Tongue (tissue), 3 donors: ENCODE measurements at places on chromosomes 2 and 18. TPM values are rescaled to one million over a fixed set of nuclear protein-coding genes. Genes with fewer than 3 reads are reported as not detected.
A peak's percentile ranks its signal among the peaks of the same experiment; 100 is the strongest.

Gene RGPD4
- not detected for total RNA-seq

Gene KCNJ3
- 1.6 TPM for total RNA-seq

Gene RAB17
- total RNA-seq, result 1.0 TPM

Gene PJVK
- total RNA-seq, result 2.8 TPM

Gene ANKRD62
- 0.10 TPM for total RNA-seq

Gene GPR45
- total RNA-seq, result not detected

Gene IGFBP2
- total RNA-seq, result 336 TPM

Gene CACNB4
- 13.7 TPM for total RNA-seq

Gene C1GALT1C1L
- total RNA-seq, result not detected

Gene RGPD3
- 1.1 TPM for total RNA-seq

Gene TIA1
- total RNA-seq, result 255 TPM

Gene C2orf66
- not detected for total RNA-seq

Gene AMER3
- total RNA-seq, result not detected

- DNase-seq, result no peak
Measured at GRCh38 chr2:177603181-177603580, 210.6 kb downstream of the AGPS start.

GRCh38 chr2:236536727-236537398, 32.8 kb upstream of the ACKR3 start:
- no peak for DNase-seq

GRCh38 chr2:113818382-113818951, 62.0 kb upstream of the SLC35F5 start:
- DNase-seq, result peak; percentile 26

- DNase-seq, result peak; percentile 43
Measured at GRCh38 chr2:163469561-163469962, 266.2 kb downstream of the FIGN start.

DNA sequence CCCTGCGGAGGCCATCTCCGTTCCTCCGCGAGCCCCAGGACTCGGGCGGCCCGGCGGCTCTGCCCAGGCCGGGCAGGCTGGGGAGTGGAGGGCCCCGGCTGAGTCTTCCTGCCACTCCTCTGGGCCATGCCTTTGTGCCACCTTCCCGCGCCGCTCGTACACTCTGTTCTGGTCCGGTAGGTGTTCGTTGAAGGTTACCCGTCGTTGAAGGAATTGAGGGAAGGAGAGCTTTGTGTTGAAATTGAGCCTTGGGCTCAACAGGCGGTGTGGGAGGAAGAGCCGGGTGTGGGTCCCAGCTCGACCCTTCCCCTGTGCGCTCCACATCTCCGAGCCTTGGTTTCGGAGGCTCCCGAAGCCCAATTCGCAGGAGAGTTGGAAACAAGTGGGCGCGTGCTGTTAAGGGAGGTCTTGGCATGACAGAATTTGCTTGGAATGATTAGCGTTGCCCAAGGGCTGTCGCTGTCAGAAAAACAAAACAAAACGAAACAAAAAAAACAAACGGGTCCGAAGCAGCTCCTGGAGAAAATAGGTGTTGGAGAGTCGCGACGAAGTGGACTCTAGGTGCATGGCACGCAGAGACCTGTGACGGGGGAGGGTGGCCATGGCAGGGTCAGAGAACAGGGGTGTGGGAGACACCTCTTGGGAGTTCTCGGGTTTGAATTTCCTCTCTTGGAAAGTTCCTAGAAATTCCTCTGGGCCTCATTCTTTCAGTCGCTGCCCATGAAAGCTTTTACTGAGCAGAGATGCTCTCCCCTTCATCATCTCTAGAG, 1.2 kb upstream of the MZT2A start:
- DNase-seq, result peak; percentile 11

DNA sequence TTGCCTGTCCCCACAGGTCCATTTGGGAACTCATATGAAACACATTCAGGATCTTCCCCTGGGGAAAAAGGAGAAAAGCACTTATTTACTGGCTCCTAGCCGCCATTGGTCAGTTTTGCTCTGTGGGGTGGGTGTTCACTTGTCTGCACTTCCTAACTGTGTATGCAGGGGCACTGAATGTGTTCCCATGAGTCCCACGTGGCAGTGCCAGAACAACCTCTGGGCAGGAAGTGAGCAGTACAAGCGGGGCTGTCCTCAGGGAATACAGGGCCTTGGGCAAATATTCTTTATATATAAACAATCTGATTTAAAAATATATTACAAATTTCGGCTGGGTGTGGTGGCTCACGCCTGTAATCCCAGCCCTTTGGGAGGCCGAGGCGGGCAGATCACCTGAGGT, 21.8 kb upstream of the CTIF start:
- DNase-seq, result no peak

- no peak for DNase-seq
Measured at GRCh38 chr2:230861552-230862255, 3.0 kb upstream of the ITM2C start.

GRCh38 chr2:118249531-118249930, 161.3 kb downstream of the INSIG2 start:
- no peak for DNase-seq

DNA sequence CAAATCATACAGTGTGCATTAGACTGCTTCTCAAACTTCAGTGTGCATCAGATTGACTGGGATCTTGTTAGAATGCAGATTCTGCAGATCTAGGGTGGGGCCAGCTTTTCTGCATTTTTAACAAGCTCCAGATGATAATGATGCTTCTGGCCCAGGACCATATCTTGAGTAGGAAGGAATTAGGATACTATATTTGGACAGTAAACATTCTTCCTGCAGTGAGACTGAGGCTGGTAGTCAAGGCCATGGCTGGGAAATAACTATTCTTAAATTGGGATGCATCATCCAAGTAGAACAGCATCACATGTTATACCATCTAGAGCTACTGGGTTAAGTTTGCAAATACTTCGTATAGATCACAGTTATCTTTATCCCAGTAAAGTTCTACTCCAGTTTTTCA, 28.4 kb upstream of the ARMC9 start:
- DNase-seq, result peak; percentile 25

DNA sequence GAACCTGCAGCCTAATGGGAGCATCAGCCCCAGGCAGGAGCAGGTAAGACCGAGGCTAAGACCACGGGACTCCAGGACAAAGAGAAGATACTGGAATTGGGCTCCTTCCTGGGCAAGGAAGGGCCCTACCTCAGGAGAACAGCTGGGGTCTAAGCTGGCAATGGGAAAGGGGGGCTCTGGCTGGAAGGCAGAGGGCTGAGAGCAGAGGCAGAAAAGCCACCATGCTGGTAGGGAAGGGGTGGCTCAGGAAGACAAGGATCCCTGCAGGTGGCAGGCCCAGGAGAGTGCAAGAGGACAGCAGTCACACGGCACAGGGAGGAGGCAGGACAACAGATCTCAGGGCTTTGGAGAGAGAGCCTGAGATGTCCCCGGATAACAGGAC, 203.5 kb downstream of the NDUFA10 start:
- DNase-seq, result no peak

GRCh38 chr2:43276962-43277391, 50.6 kb upstream of the ZFP36L2 start:
- DNase-seq, result peak; percentile 85

GRCh38 chr2:168373468-168373867, 82.6 kb upstream of the CERS6 start:
- DNase-seq, result no peak

- peak; percentile 68 for DNase-seq
Measured at GRCh38 chr18:46488471-46489213, 168.4 kb downstream of the LOXHD1 start.

GRCh38 chr18:66872277-66872676, 268.4 kb upstream of the CDH19 start:
- DNase-seq, result peak; percentile 33

- DNase-seq, result no peak
Measured at GRCh38 chr2:36245651-36246050, 109.9 kb upstream of the CRIM1 start.

GRCh38 chr18:711310-711656, 1.1 kb downstream of the ENOSF1 start:
- no peak for DNase-seq

DNA sequence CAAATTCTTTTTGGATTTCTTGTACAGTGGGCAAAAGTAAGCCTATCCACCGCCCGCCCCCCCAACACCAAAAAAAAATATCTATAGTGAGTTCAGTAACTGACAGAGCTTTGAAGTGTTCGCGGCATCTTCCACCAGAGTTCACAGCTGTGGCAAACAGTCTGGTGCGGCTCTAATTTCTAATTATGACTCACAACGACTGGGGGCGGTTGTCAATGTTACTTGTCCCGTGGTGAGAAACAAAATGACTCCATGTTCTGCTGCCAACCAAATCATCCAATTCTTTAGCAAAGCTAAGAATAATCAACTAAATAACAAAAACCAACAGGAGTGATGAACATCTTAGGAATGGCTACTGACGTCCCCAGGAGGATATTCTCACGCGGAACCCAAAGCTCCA, 392.5 kb upstream of the SALL3 start:
- DNase-seq, result peak; percentile 50

- DNase-seq, result no peak
Measured at GRCh38 chr2:190674966-190675650, 26.2 kb downstream of the NAB1 start.

DNA sequence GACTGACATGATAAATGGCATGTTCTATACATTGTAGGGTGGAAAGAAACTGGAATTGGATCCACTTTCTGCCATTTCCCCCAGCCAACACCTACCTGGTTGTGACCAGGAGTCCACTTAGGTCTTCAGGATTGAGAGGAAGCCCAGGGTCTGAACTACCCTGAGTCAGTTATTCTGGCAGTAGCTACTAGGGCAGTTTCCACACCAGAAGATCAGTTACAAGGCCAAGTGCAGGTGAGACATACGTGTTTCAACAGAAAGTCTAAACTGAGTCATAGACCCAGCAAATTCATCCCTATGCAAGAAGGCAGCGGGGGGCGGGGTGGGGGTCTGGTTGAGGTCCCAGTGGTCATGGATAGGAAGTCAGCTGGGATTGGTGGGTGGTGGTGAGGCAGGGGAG, 21.9 kb downstream of the ANTXR1 start:
- DNase-seq, result no peak

GRCh38 chr2:166240387-166241313, 112.8 kb upstream of the SCN1A start:
- no peak for DNase-seq

DNA sequence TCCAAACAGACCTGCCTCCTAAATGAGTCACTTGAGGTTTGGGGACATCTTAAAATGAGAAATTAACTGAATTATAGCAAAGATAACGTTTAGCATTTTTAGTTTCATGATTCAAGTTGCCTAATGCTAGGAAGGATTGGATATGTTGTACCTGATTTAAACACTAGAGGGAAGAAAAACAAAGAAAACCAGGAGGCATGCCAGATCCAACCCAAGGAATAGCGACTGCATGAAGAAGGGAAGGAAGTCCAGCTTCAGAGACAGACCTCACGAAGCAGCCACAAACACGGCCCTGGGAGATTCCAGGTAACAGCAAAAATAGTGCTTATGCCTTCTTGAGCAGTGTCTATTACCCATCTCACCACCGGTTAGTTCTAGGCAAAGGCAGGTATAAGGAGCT, 499.9 kb upstream of the SPHKAP start:
- DNase-seq, result peak; percentile 68

GRCh38 chr2:225276207-225276606, 123.3 kb upstream of the NYAP2 start:
- no peak for DNase-seq

GRCh38 chr2:146721486-146721885, 1123.3 kb upstream of the ACVR2A start:
- peak; percentile 69 for DNase-seq

- DNase-seq, result peak; percentile 74
Measured at GRCh38 chr2:189022053-189022481, 47.9 kb downstream of the COL3A1 start.

DNA sequence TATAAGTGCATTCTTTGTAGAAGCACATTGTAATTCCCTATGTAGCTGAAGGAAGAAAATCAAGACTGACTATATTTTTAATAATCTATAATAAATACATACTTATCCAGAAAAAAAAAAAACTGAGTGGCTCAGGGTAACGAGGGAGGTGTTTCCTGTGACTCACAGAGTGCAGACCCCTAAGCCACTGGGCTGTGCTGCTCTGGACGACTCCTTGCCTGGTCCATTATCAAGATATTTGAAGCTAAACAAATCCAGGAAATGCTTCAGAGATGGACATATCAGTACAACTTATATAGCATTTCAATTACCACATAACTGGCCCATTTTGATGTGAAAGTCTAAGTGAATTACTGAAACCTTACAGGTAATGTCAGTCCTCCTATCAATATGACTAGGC, 80.6 kb downstream of the PIGN start:
- DNase-seq, result no peak

DNA sequence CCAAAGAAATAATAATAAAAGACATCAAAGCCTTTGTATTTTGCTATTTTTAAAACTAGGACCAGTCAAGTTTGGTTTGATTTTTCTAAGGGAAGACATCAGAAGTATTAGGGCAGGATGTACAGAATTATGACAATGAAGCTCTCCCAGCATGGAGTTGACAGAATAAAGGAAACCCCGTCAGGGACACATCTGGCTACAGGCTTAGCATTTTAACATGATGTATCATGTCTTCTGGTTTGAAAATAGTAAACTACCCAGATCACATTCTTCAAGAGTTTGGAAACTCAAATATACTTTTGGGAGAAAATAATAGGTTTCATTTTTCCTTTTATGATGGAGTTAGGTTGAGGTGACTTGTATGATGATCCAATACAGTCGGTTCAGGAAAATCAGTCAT, 552.0 kb upstream of the CDH2 start:
- DNase-seq, result peak; percentile 6

GRCh38 chr2:79039944-79040343, 14.4 kb downstream of the REG3G start:
- no peak for DNase-seq

GRCh38 chr2:217662984-217663602, 339.7 kb downstream of the TNS1 start:
- DNase-seq, result no peak

DNA sequence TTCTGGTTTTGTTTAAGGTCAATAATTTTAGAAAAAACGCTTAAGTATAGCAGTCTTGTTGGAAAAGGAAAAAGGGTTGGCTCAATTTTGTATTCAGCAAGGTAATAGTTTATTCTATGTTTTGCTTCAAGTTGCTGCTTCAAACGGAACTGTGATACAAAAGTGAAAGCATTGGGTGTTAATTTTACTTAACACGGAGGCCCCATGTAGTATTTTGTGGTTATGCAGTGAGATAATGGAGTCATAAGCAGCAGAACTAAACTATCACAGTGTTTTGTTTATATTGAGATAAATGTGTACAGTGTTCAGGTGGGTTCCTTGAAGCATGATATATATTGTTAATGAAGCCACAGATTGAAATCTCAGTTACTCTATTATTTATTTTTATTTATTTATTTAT, 67.0 kb upstream of the LYPD6B start:
- DNase-seq, result no peak

- no peak for DNase-seq
Measured at GRCh38 chr2:62304429-62305417, 108.8 kb downstream of the B3GNT2 start.

DNA sequence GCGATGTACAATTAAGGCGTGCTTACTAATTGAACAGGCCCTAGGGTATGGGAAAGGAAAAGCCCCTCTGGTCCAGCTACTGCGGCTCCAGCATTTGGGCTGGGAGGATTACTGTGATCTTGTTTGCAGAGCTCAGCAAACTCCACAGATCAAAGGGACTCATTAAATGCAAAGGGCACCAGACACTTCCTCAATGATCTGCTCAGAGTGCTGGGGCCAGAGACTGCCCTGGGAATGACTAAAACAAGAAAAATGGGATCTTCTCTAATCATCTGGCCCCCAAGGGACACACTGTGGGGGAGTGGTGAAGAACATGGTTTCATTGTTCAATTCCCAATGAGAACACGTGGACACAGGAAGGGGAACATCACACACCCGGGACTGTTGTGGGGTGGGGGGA, 85.0 kb downstream of the MARCHF4 start:
- no peak for DNase-seq
